Mesothelial cell of epicardium (in vitro differentiated cells): ENCODE measurements at places on chromosomes 3 and 15.

DNA sequence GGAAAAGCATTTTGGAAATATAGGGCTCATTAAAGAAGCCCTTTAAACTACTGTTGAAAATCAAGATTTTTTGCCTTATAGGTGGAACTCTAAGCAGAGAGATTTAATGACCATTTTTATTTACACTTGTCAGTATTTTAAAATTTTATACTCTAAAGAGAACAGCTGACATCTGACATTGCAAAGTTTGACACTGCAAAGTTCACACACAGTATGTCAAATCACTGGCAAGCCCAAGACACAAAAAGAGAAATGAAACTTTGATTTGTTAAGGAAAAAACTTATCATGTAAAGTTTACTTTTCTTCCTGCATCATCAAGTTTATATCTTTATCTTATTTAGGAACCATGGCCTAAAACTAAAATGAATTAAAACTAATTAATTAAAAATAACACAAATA is 40.2 kb downstream of the DPH6 start:
- H3K4me1 ChIP-seq: peaks cover 43% of the 10 kb centered on the region
- H3K27ac ChIP-seq: peak overlapping the region; percentile 89
- no peaks in the 10 kb centered on the region for H3K27me3 ChIP-seq
- H3K36me3 ChIP-seq: no peaks in the 10 kb centered on the region

DNA sequence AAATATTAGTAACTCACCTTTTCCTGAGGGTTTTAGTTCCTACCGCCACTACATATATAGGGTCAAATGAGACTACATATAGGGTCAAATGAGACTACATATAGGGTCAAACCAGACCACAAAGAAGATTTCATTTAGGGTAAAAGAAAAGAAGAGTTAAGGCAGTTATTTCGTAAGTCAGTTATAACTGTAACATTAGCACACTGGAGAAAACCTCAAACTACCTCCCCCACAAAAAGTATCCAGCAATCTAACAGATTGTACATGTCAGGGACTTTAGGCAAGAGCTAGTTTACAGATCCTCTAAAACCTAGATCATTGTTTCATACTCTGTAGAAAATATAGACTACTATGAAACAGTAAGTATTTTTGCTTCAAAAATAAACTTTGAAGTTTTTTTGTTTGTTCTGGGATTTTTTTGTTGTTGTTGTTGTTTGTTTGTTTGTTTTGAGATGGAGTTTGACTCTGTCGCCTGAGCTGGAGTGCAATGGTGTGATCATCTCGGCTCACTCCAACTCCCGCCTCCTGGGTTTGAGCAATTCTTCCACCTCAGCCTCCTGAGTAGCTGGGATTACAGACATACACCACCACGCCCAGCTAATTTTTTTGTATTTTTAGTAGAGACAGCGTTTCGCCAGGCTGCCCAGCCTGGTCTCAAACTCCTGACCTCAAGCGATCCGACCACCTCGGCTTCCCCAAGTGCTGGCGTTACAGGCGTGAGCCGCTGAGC is 92.4 kb upstream of the CGNL1 start:
- no peak overlapping the region for H3K4me3 ChIP-seq
- H3K36me3 ChIP-seq: peaks cover 46% of the 10 kb centered on the region
- peak overlapping the region; percentile 69 for H3K27ac ChIP-seq
- no peak for DNase-seq

DNA sequence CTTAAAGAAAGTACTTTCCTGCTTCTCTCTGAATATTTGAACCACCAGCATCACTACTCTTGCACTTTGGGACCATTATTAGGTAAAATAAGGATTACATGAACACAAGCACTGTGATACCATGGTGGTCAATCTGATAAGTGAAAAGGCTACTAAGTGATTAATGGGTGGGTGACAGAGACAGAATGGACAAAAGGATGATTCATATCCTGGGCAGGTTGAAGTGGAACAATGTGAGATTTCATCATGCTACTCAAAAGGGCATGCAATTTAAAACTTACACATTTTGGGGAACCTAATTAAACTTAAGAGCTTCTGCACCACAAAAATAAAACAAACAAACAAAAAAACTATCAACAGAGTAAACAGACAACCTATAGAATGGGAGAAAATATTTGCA is 172.0 kb upstream of the CD96 start:
- H3K27ac ChIP-seq: no peak overlapping the region
- H3K4me3 ChIP-seq: no peak overlapping the region
- H3K36me3 ChIP-seq: peaks cover 17% of the 10 kb centered on the region
- peaks cover 16% of the 10 kb centered on the region for H3K4me1 ChIP-seq

- no peaks in the 10 kb centered on the region for H3K36me3 ChIP-seq
- H3K4me3 ChIP-seq: no peak overlapping the region
- no peak for DNase-seq
- H3K4me1 ChIP-seq: peaks cover 30% of the 10 kb centered on the region
Observed at GRCh38 chr3:194337965-194338753, 13.0 kb downstream of the CPN2 start.

- no peaks in the 10 kb centered on the region for H3K27me3 ChIP-seq
- no peak overlapping the region for H3K4me3 ChIP-seq
- peaks cover 22% of the 10 kb centered on the region for H3K36me3 ChIP-seq
- no peak overlapping the region for H3K27ac ChIP-seq
- no peaks in the 10 kb centered on the region for H3K4me1 ChIP-seq
- no peak for DNase-seq
Observed at GRCh38 chr3:15071699-15072098, 6.6 kb upstream of the MRPS25 start.

DNA sequence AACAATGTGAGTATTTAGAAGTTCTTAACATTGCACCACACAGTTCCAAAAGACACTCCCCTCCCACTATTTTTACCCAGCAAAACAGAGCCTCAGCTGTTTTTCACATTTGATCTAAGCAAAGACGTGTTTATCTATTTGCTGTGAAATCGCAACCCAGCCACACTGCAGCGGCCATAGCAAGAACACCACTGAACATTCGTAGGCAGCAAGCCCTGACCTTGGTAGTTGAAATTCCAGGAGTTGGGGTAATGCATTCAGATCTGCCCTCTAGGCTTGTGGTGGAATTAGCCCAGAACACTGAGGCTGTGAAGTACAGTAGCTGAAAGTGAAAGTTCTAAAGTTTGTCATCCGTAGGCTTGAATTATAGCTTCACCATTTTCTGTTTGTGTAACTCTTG is 17.1 kb upstream of the SLC24A5 start:
- H3K27ac ChIP-seq: no peak overlapping the region
- no peaks in the 10 kb centered on the region for H3K27me3 ChIP-seq
- no peak for DNase-seq
- peaks cover 53% of the 10 kb centered on the region for H3K4me1 ChIP-seq
- H3K36me3 ChIP-seq: no peaks in the 10 kb centered on the region
- no peak overlapping the region for H3K4me3 ChIP-seq

DNA sequence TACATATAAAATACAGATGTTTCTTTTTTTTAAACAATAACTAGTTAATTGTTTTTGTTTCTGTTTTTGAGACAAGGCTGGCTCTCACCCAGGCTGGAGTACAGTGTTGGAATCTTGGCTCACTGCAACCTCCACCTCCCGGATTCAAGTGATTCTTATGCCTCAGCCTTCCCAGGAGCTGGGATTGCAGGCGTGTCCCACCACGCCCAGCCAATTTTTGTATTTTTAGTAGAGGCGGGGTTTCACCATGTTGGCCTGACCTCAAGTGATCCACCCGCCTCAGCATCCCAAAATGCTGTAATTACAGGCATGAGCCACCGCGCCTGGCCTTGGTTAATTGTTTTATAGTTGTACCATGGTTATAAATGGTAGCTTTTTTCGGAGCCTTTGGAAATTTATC is 72.3 kb downstream of the PIAS1 start:
- no peak overlapping the region for H3K4me3 ChIP-seq
- peaks cover 21% of the 10 kb centered on the region for H3K36me3 ChIP-seq
- H3K27me3 ChIP-seq: no peaks in the 10 kb centered on the region

GRCh38 chr15:70283511-70283910 is 185.8 kb upstream of the TLE3 start:
- H3K27me3 ChIP-seq: no peaks in the 10 kb centered on the region
- H3K4me1 ChIP-seq: peaks cover 23% of the 10 kb centered on the region
- no peak overlapping the region for H3K4me3 ChIP-seq

DNA sequence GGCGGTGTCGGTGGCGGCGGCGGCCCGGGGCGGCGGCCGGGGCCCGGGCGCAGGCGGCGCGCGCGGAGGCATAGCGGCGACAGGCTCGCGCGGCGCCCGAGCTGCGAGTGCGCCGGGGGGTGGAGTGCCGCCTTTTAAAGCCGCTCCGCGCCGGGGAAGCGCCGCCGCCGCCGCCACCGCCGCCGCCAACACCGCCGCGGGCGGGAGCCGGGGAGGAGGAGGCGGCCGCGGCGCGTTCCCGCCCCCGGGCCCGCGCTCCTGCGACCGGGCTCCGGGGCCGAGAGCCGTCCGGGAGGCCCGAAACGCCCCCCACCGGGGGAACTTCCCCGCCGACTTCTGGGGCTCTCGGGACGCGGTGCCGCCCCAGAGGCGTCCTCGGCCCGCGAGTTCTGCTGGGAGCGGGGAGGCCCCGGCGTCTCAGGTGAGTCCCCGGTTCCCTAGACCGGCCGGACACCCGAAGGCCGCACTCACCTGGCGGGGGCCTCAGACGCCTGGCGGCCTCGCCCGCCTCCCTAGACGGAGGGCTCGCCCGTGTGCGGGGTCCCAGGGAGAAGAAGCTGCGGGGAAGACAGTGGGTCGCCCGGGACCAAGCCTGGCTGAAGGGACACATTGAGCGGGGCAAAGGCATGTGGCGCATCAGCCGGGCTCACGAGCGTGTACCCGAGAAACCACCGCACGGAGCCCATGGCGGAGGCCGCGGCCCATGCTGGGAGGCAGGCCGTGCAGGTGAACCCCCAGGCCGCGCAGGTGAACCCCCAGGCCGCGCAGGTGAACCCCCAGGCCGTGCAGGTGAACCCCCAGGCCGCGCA is at the start of gene PCSK6:
PCSK6 (minus strand) TSS at position 109 of the 809 bp plus-strand sequence; CDS start at position 72, 37 bp downstream.
- H3K27me3 ChIP-seq: peaks cover 78% of the 10 kb centered on the region
- DNase-seq: no peak
- H3K27ac ChIP-seq: no peak within 1 kb of the TSS

- H3K27ac ChIP-seq: peak overlapping the region; percentile 81
- peaks cover 21% of the 10 kb centered on the region for H3K4me1 ChIP-seq
- no peaks in the 10 kb centered on the region for H3K27me3 ChIP-seq
- no peak for DNase-seq
- H3K36me3 ChIP-seq: peaks cover 35% of the 10 kb centered on the region
- H3K4me3 ChIP-seq: no peak overlapping the region
Observed at GRCh38 chr3:172268425-172268824, 179.8 kb downstream of the GHSR start.

DNA sequence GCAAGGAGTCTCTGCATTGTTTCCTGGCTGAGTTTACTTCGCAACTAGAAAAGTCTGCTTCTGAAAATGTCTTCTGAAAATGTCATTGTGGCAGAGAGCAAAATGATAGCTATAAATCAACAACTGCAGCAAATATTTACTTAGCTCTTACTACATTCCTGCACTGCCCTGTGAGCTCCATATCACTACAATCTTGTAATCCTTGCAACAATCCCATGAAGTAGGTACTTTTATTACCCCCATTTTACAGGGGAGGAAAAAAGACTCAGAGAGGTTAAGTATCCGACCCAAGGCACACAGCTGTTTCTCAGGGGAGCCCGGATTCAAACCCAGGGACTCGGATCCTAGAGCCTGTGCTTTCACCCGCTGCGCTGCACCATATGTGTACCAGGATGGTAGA is 34.2 kb upstream of the SPTBN5 start:
- peak overlapping the region; percentile 13 for H3K27ac ChIP-seq
- H3K36me3 ChIP-seq: no peaks in the 10 kb centered on the region
- DNase-seq: no peak
- no peaks in the 10 kb centered on the region for H3K27me3 ChIP-seq
- peaks cover 53% of the 10 kb centered on the region for H3K4me1 ChIP-seq

DNA sequence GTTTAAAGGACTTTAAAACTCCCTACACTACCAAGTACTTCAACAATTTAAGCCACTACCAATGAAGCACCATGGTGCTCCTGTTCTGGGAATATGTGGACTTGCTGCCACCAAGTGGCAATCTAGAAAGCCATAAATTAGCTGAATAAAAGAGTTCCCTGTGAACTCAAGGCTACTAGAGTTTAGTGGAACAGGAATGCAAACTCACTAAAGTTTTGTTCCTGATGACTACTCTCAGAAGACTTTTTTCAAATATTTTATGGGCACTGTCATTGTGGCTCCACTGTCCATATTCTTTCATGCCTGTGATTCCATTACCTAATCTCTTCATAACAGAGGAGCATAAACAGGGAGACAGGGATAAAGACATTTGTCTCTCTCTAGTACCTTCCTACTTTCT is 63.9 kb downstream of the TMCC1 start:
- peaks cover 2% of the 10 kb centered on the region for H3K4me1 ChIP-seq
- no peak for DNase-seq
- H3K4me3 ChIP-seq: no peak overlapping the region
- peak overlapping the region; percentile 41 for H3K27ac ChIP-seq

- H3K27ac ChIP-seq: no peak overlapping the region
- peaks cover 10% of the 10 kb centered on the region for H3K36me3 ChIP-seq
- no peak overlapping the region for H3K4me3 ChIP-seq
- peak; percentile 21 for DNase-seq
- H3K4me1 ChIP-seq: peaks cover 6% of the 10 kb centered on the region
Observed at GRCh38 chr15:101059381-101060341, 140.5 kb downstream of the LRRK1 start.

DNA sequence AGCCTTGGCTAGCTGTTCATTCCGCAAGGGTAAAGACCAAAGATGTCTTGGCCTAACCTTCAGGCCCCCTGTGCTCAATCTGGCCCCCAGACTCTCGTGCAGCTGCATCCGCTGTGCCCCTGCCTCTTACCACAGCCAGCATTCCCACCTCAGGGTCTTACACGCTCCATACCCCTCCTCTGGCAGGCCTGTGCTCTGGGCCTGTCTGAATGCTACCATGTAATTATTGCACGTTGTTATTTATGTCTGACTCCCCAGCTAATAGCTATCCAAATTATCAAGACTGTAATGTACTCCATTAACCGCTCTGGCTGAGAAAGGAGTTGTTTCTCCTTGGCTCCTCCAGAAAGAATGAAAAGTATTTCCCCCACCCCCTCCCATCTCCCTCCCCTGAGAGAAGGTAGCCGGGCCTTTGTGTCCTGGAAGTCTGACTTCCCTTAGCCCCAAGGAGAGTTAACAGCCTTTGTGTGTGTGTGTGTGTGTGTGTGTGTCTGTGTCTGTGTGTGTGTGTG is 54.5 kb upstream of the UBE2E1 start:
- no peak overlapping the region for H3K4me3 ChIP-seq
- no peak for DNase-seq
- H3K36me3 ChIP-seq: no peaks in the 10 kb centered on the region
- peak overlapping the region; percentile 36 for H3K27ac ChIP-seq
- H3K4me1 ChIP-seq: peaks cover 41% of the 10 kb centered on the region

DNA sequence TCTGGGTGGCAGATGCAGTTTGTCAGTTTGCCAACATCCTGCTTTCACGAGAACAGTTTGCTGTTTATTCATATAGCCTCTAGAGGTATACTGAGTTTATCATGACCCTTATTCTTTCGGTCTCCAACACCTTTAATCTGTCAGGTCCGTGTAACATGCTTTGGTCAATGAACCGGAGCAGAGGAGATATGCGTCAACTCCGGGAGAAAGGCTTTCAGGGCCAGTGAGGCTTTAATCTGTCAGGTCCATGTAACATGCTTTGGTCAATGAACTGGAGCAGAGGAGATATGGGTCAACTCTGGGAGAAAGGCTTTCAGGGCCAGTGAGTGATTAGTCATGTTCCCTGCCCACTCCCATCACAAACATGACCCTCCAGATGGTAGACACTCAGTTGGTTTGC is 16.9 kb upstream of the GPD1L start:
- no peak for DNase-seq
- H3K27me3 ChIP-seq: peaks cover 5% of the 10 kb centered on the region
- H3K4me1 ChIP-seq: no peaks in the 10 kb centered on the region
- H3K4me3 ChIP-seq: no peak overlapping the region
